ENCODE measurements at places on chromosomes 6 and 20.

DNA sequence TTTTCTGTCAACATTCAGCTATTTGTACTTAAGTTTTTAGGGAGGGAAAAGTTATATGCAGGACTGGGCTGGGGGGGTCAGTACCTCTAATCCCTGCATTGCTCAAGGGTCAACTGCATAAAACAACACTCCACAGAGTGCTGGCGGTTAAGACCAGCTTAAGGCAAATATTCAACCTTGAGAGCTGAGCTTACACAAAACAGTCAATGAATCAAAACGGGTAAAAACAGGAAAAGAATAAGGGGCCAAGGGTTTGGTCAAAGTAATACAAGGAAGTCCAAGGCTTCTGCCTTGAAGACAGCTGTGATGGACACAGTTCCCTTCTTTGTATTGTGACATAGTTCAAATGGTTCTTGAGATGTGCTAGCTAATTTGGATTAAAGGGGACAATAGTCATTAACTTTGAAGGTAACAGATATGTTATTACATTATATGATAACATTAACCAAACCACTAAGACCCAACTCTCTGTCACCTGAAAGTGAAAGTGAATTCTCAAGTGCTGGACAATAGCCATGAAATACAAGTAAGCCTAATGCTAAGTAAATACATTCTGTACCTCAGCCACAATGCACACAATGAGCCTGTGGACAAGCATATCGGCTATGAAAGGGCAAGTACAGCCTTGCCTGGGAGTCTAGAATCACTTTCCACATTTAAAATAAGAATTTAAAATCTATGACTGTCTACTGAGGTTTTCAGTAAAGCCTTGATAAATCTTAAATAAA is 106.8 kb downstream of the PDE10A start:
- no peak for DNase-seq

DNA sequence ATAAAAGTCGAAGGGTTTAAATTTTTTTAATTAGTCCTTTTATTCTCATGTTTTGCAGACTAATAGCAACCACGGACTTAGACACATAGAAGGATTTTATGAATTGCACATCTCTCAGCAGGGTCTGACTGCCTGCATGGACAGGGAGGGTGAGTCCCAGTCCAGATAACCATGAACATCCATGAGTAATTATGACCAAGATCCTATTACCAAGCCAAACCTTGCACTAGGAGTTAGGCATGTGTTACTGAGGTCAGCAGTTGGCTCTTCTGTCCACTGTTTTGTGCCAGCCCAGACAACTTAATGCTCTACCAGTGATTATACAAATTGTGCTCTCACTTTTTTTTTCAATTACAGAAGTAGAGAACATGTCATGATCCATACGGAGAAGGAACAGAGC is 211.2 kb downstream of the MAFB start:
- DNase-seq, result no peak

- DNase-seq, result no peak
These were observed 83.3 kb downstream of the FOXA2 start for GRCh38 chr20:22501034-22501433.

DNA sequence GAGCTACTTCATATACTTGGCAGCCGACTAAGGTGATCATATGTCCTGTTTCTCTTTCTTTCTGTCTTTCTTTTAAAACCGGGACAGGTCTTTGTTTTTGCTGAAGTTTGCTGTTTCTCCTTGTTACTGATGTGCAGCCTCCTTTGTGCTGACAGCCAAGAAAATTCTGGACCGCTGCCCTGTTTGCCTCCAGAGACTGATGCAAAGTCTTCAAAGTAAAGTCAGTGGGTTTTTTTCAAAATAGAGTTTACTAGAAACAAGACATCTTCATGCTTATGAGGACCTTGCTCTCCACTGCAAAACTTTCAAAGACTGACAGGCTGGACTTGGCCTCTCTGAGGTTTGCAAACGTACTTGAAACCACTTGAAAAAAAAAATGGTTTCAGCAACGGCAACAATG is 510.5 kb upstream of the MAP3K7 start:
- no peak for DNase-seq

DNA sequence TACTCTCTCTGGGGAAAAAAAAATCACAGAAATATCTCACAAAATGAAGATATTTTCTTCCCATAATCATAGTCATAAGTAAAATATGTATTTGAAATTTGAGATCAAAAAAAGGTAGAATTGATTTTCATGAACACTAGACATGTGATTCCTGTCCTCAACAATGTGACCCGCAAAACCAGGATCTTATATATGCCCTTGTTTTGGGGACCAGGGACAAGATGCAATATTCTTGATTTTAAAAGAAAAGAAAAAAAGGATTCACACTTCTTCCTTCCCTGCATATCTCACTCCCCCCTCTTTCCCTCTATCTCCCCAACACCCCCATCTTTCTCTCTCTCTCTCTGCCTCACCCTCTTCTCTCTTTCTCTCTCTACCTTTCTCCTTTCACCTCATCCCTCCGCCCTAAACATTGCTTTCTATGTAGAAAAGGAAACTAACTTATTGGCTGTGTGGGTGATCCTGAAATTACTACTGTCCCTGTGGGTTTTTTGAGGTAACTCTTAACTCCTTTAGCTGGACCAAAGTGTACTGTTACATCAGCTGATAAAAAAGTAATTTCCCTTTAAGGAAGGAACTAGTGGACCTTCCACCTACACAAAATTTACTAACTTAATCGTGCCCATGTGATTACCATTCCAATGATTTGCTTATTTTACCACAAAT is 85.6 kb downstream of the AIG1 start:
- no peak for DNase-seq

GRCh38 chr6:20115246-20115980 is 96.9 kb downstream of the MBOAT1 start:
- no peak for DNase-seq

GRCh38 chr6:68701159-68701558 is 66.1 kb downstream of the ADGRB3 start:
- no peak for DNase-seq

DNA sequence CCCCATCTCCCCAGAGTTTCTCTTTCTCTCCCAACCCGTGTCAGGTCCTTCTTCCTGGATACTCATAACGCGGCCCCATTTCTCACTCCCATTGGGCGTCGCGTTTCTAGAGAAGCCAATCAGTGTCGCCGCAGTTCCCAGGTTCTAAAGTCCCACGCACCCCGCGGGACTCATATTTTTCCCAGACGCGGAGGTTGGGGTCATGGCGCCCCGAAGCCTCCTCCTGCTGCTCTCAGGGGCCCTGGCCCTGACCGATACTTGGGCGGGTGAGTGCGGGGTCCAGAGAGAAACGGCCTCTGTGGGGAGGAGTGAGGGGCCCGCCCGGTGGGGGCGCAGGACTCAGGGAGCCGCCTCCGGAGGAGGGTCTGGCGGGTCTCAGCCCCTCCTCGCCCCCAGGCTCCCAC is at the start of gene HLA-F:
TSS of gene HLA-F (plus strand) at position 173 of the 404 bp plus-strand sequence. CDS start at position 203, 30 bp downstream.
- peak; percentile 68 for DNase-seq

GRCh38 chr6:166417285-166417691 is 34.5 kb upstream of the MPC1 start:
- DNase-seq, result peak; percentile 23

DNA sequence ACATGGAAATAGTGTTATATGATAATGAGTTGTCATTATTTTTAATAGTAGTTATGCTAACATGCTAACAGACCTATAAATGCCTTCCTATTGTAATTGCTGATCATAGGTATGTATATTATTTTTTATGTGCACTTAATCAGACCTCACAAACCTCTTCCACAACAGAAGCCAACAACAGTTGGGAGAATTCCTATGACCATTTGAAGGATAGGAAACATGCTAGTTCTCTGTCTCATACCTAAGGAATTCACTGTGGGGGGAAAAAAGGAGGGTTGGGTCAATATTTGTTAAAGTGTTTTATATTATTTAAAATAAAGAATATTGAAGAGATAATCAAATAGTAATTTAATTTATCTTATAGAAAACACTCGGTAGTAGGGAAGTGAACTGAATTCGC is 990.9 kb downstream of the EPHA7 start:
- DNase-seq, result no peak

GRCh38 chr6:20589266-20589665 is 55.0 kb downstream of the CDKAL1 start:
- no peak for DNase-seq

DNA sequence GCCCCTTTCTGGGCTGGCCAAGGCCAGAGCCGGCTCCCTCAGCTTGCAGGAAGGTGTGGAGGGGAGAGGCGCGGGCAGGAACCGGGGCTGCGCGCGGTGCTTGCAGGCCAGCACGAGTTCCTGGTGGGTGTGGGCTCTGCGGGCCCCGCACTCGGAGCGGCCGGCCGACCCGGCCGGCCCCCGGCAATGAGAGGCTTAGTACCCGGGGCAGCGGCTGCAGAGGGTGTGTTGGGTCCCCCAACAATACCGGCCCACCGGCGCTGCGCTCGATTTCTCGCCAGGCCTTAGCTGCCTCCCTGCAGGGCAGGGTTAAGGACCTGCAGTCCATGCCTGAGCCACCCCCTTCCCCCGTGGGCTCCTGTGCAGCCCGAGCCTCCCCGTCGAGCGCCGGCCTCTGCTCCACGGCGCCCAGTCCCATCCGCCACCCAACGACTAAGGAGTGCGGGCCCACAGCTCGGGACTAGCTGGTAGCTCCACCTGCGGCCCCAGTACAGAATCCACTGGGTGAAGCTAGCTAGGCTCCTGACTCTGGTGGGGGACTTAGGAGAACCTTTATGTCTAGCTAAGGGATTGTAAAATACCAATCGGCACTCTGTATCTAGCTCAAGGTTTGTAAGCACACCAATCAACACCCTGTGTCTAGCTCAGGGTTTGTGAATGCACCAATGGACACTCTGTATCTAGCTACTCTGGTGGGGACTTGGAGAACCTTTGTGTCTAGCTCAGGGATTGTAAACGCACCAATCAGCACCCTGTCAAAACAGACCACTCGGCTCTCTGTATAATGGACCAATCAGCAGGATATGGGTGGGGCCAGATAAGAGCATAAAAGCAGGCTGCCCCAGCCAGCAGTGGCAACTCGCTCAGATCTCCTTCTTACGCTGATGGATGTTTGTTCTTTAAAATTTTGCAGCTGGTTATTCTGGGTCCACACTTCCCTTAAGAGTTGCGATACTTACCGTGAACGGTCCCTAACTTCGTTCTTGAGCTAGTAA is 167.4 kb upstream of the RREB1 start:
- no peak for DNase-seq

- DNase-seq, result no peak
These were observed 17.9 kb downstream of the PLCG1 start for GRCh38 chr20:41155261-41155660.

GRCh38 chr20:52593654-52594053 is 378.5 kb upstream of the TSHZ2 start:
- DNase-seq, result no peak

Data from stimulated activated CD8-positive, alpha-beta memory T cell treated with anti-CD3 and anti-CD28 coated beads, Interleukin-2, amount 100 ng/mL, for 1 hour (primary cell).